ENCODE measurements at places on chromosomes 2 and 18. TPM values are rescaled to one million over a fixed set of nuclear protein-coding genes. Genes with fewer than 3 reads are reported as not detected.

C2orf66 gene
- not detected for total RNA-seq

PDE1A gene
- total RNA-seq: 16.9 TPM

PJVK gene
- 1.1 TPM for total RNA-seq

DYNAP gene
- not detected for total RNA-seq

PSMA8 gene
- 0.20 TPM for total RNA-seq

SDC1 gene
- 0.42 TPM for total RNA-seq

ADRA2B gene
- 5.0 TPM for total RNA-seq

CTNNA2 gene
- total RNA-seq: not detected

CTAGE1 gene
- total RNA-seq: not detected

VIT gene
- total RNA-seq: 13.3 TPM

SCYGR3 gene
- not detected for total RNA-seq
